ENCODE measurements at places on chromosomes 7 and 10.

GRCh38 chr7:134900166-134900982 is 85.9 kb upstream of the AGBL3 start:
- DNase-seq: no peak

GRCh38 chr7:111531993-111532392 is 30.3 kb downstream of the IMMP2L start:
- no peak for DNase-seq

DNA sequence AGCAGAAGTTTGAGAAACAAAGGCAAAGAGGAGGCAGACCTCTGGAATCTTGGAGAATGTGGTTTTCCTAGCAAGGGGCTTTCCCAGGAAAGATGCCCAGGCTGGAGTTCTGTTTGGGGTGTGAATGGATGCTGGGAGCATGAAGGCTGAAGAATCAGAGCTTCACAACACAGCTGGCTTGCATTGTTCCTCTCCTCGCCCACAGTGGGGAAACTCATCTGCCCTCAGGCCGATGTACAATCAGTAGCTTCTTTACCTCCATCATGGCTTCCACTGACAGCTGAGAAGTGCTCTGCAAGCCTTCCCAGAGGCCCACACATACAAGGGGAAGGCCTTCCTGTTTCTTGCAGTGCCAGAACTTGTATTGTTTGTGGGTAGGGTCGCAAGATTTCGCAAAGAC is 90.8 kb upstream of the HECTD2 start:
- no peak for DNase-seq

DNA sequence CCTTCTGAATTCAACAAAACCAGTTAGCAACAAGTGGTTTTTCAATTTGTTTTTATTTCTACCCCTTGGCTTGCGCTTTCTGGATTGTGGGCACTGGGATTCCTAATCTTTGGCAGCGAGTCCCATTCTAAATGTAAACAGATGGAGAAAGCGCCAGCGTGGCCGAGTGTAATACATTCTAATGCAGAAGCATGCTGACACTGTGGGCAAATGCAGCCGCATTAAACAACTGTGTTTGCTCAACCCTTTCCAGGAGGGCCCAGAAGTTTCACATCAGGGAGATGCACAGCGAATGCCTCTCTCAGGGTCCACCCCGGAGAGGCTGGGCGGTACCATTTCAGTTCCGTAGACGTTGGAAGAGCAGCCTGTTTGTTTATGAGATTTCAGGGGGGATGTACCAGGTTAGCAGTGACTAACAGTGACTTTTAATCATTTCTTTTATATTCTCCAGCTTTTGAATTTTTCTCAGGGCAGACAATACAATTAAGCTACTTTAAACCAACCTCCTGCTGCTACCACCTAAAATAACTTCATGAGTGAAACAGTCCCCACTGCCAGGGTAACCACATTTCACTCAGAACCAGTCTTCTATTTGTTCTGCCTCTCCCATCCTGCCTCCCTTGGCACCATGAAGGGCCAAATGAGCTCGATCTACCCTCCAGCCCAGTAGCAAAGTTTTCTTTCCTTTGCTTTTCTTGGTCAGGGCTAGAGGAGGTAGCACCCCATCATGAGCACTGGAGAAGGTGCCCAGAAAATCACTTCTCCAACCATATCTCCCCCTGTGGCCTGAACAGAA is 164.2 kb upstream of the ITGB1 start:
- no peak for DNase-seq

GRCh38 chr10:128411643-128412042 is 285.4 kb upstream of the MKI67 start:
- no peak for DNase-seq

DNA sequence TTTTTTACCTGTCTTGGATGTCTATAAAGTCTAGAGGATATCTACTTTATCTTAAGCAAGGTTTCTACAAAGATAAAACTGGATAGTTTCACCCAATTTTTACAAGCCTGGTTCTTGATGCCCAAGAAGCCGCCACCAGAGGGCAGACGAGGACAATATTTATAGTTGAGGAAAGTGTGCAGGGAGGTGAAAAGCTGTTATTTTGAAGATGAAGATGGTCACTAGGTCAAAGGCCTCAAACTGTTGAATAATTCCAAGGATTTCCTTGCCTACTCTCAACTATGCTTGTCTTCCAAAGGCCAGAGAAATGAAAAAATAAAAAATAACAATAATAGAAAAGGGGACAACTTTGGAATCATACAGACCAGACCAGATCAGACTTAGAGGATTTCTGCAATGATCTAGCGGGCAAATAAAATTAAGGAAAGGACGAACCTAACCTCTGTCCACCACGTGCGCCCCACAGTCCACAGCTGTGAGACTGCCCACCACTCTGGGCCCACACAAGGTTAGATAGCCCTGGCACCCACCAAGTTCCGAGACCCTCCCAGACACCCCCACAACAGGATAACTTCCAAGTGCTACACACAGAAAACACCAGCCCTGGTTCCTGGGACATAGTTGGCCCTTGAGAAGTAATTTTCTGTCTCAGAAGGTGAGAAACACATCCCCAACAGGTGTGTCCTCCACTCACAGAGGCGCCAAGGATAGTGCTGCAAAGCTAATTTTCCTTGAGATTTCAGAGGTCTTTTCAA is 2.8 kb downstream of the PKD1L1 start:
- peak; percentile 79 for DNase-seq

DNA sequence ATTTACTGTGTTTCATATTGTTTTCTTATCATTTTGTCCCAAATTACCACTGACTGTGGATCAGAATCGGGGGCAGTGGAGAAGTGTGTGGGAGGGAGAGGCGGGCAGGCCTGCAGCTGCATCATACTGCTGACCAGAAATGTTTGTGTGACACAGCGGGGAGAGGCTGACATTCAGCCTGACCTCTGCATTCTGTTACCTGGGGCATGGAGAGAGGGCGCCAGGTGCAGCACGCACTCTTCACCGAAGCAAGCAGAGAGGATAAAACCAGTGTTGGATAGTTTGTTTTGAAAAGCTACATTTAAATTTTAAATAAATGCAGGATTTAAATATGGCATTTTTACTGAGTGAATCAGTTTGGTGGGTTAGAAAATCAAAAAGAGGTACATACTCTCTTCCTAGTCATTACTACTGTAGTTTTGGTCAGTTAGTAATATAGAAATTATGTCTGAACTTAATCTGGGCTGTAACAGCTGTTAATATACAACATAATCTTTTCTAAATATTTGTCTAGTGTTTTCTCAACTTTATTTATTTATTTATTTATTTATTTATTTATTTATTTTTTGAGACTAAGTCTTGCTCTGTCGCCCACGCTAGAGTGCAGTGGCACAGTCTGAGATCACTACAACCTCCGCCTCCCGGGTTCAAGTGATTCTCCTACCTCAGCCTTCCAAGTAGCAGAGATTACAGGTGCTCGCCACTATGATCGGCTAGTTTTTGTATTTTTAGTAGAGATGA is 8.8 kb upstream of the STMP1 start:
- no peak for DNase-seq

DNA sequence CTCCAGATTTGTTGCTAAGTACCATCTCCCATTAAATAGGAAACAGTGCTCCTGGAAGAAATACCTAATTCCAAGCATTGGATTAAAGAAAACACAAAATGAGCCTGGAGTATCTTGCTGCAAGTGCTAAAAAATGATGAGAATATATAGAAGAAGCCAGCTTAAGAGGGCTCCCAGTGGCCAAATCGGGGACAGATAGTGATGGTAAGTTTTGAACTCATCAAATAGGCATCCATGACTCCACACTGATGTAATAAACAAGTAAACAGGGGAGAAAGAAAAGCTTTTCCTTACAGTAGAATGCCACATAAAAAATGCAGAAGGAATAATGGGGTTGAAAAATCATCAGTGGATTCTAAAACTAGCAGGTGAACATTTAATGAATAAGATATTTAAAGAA is 72.4 kb downstream of the CTTNBP2 start:
- DNase-seq: no peak

GRCh38 chr7:155299535-155300202 is 2.0 kb downstream of the INSIG1 start:
- DNase-seq: peak; percentile 25

GRCh38 chr10:95314192-95314918 is 23.6 kb upstream of the PDLIM1 start:
- no peak for DNase-seq

DNA sequence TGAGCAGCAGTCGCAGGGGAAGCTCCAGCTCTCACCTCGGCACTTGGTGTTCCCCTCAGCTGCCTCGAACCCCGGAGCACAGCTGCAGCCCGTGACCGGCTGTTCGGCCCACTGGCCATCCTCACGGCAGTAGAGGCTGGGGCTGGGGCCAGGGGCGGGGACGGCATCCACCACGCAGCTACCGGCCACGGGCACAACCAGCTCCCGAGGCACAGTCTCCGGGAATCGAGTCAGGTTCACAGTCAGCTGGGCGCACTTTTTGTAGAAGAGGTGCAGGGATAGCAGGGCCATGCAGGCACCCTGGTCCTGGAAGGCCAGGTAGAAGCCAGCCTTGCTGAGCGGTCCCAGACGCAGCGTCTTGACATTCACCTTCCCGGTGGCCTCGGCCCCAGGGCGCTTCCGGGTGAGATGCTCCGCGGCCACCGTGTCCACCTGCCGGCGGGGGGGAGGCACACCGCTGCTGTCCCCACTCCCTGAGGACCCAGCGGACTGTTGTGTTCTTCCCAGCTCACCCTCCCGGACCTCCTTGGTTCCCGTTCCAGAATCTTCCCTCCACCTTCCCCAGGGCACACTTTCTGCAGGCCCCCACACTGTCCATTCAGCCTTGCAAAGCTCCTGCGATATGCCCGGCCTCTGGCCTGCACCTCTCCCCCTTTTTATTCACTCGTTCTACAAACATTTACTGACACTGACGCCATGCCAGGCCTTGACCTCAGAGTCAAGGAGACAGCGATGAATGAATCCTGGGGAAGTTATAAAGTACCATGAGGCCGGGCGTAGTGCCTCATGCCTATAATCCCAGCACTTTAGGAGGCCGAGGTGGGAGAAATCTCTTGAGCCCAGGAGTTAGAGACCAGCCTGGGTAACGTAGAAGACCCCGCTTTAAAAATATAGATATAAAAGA is 4.8 kb downstream of the EPHB4 start:
- no peak for DNase-seq

DNA sequence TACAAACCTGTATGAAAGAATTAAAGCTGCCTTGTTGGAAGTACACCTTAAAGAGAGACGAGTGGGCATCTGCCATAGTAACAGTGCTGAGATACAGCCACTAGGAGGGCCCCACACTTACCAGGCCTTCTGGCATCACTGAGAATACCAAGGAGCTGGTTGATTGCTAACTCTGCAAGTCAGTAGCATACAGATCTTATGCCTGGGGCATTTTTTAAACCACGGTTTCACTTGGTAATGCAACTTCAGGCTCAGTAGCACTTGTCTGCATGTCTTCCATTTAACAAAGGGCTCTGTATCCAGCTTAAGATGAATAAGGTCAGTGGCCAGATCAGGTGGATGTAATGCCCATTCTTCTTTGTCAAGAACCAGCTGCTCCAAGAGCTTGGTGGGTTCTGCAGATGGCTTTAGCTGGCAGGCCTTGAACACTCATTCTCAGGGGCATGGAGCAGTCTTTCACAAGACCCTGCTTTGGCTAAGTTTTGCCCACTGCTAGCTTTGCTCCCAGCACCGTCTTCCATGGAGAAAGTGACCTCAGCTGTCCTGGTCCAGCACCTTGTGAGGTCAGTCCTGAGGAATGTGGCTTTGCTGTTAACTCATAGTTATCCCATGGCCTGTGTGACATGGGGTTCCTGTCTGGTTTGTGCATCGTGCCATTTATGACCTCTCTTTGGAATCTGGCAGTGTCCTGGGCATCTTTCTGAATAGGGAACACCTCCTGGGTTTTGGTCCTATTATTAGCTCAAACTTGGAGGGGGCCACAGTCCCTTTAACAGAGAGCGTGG is 68.1 kb downstream of the BMPER start:
- DNase-seq: no peak

GRCh38 chr7:147249956-147250355 is 1133.4 kb downstream of the CNTNAP2 start:
- no peak for DNase-seq

DNA sequence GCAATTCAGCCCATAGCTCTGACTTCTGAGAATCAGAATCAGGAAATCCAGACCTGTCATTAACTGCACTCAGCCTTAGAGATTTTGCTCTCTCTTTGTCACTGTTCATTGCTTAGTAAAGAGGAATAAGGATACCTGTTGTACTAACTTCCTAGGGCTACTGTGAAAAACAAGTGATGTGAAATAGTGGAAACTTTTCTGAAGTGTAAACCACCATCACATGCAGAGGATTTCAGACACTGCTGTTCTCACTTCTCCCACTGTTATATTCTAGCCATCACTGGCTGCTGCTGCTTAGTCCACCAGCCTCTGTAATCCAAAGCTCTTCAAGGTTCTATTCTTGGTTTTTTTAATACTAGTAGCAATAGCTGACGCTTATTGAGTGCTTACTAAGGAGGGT is 129.6 kb upstream of the CCDC6 start:
- DNase-seq: no peak

DNA sequence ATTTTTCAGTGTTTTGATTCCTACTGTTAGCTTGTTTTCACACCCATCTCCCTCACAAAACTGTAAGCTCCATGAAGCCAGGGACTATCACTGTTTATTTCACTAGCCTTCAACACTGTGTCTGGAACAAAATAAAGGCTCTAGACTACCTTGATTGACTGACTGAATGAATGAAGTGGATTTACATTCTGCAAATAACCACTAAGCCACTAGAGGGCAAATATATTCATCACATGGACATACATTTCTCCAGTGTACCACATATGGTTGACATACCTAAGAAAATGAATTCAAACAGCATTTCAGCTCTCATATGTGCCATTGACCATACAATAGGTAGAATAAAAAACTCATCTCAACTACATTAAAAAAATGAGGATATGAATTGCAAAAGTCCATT is 185.9 kb downstream of the RAB11FIP2 start:
- DNase-seq: no peak

DNA sequence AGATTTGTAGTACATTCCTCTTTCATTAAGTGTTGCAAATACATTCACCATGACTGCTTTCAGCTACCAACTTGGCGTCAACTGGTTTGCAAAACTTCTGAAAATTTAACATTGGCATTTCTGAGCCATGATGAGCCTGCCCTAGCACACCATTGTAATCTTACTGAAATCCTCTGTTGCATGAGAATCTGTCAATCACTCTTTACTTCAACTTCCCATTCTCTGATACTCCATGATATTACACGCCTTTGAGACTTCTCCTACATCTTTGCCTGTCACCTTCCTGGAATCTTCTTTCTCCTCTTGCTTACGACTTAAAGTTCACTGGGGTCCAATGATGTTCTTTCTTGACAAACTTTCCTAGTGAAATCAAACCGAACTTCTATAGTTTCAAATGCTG is 32.2 kb downstream of the EBLN1 start:
- no peak for DNase-seq

- DNase-seq: no peak
These were observed 150.1 kb downstream of the PLPP4 start for GRCh38 chr10:120607016-120607709.

- no peak for DNase-seq
These were observed 116.4 kb upstream of the ITGB1 start for GRCh38 chr10:33074443-33074842.
